ENCODE measurements at places on chromosomes 5 and 9. TPM values are rescaled to one million over a fixed set of nuclear protein-coding genes. Genes with fewer than 3 reads are reported as not detected.

The CDC20B gene
- 0.07 TPM for total RNA-seq

The NEUROG1 gene
- not detected for total RNA-seq

The KCNN2 gene
- total RNA-seq = not detected

The FYB1 gene
- total RNA-seq = 0.05 TPM

The CCDC192 gene
- total RNA-seq = not detected

The MFAP3 gene
- 76.0 TPM for total RNA-seq

The LRRC19 gene
- not detected for total RNA-seq

The MLLT3 gene
- total RNA-seq = 13.0 TPM

The TOR4A gene
- total RNA-seq = 94.5 TPM

The FUT7 gene
- total RNA-seq = not detected

The IL13 gene
- total RNA-seq = not detected

The PCDHGB7 gene
- 14.6 TPM for total RNA-seq

The SLC45A2 gene
- not detected for total RNA-seq

The SNCAIP gene
- 4.7 TPM for total RNA-seq

The IFNK gene
- not detected for total RNA-seq

The NIPSNAP3A gene
- total RNA-seq = 103 TPM

The SPATA31C1 gene
- total RNA-seq = not detected

The AGTPBP1 gene
- total RNA-seq = 9.8 TPM

The PCDHA1 gene
- total RNA-seq = 0.02 TPM

The PIGO gene
- 16.6 TPM for total RNA-seq

The BTNL3 gene
- not detected for total RNA-seq

The NUP214 gene
- total RNA-seq = 16.2 TPM

The ACOT12 gene
- not detected for total RNA-seq

The CLIC3 gene
- 126 TPM for total RNA-seq

The TAF9 gene
- total RNA-seq = 139 TPM

The KLHL3 gene
- 1.3 TPM for total RNA-seq

The UBTD2 gene
- 42.4 TPM for total RNA-seq

The ADAMTS16 gene
- 3.4 TPM for total RNA-seq

The PCDHB9 gene
- 11.2 TPM for total RNA-seq

The CDKN2B gene
- not detected for total RNA-seq

The ZNF454 gene
- total RNA-seq = not detected

The ZDHHC11B gene
- 2.3 TPM for total RNA-seq
